ENCODE measurements at places on chromosomes 1 and 21.

DNA sequence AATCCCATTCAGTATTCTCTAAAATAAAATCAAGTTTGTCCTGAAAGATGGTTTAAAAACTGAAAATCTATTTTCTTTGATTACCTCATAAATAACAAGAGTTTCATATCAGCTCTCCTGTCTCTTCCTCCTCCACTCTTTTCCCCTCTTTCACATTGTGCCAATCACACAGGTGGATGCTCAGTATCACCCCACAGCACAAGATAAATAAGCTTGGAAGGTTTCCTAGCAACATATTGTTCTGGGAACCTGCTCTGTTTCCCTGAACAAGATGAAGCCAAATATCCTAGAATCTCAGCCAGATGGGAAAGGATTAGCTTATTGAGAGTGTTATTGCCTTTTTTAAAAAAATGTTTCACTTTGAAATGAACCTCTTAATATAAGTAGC, 45.7 kb upstream of the CACYBP start:
- DNase-seq = no peak

- no peak for DNase-seq
These were observed 112.3 kb upstream of the IRF2BP2 start for GRCh38 chr1:234722270-234722704.

GRCh38 chr1:56411484-56412180, 167.7 kb downstream of the PLPP3 start:
- no peak for DNase-seq

GRCh38 chr1:236888126-236888525, 93.0 kb downstream of the MTR start:
- no peak for DNase-seq

GRCh38 chr1:27872802-27873551, 633 bp downstream of the THEMIS2 start:
- DNase-seq = no peak

DNA sequence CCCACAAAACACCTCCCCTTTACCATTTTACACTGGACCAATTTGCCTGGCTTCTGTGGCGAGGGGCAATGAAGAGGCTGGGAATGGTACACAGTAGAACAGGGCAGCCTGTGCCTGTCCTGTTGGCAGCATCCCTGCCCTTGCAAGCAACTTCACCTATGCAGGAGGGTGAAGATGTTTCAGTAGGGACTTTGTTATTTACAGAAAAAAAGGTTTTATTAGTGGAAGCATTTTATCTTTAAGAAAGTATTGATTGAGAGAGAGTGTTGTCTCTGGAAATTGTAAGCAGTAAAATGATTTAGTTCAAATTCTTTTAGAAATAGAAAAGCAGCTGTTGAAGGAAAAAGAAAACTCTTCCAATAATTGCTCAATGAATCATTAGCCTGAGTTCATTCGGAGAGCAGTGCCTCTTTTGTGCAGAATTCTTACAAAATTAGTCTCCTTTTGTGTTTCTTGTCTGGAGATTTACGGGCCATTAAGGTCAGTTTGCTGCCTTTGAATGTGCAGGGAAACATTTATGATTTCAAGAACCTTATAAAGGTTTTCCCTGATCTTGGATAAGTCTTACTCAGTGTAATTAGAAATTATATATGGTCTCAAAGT, 49.1 kb downstream of the HHAT start:
- DNase-seq = no peak

DNA sequence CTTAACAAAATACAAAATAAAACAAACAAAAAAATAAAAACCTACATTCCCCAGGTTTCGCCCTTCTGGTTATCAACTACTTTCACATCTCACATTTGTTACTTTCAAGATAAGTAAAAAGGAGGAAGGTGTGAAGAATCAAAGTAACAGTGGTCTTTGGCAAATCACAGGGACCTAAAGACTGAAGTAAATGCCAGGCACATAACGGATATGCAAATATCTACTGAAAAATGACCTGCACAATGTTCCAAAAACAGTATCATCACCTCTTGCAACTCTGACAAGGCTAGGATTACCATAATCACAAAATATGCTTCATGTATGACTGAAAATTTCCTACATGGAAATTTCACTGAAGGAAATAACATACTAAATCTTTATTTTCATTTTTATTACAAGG, 29.3 kb downstream of the COP1 start:
- DNase-seq = no peak

- DNase-seq = peak; percentile 77
These were observed at the start of gene HMGN1 for GRCh38 chr21:39348355-39349210. Gene HMGN1 (minus strand): TSS chr21:39349088. CDS start chr21:39348917, 171 bp downstream.

- DNase-seq = no peak
These were observed 27.2 kb upstream of the TTC34 start for GRCh38 chr1:2828586-2829250.

DNA sequence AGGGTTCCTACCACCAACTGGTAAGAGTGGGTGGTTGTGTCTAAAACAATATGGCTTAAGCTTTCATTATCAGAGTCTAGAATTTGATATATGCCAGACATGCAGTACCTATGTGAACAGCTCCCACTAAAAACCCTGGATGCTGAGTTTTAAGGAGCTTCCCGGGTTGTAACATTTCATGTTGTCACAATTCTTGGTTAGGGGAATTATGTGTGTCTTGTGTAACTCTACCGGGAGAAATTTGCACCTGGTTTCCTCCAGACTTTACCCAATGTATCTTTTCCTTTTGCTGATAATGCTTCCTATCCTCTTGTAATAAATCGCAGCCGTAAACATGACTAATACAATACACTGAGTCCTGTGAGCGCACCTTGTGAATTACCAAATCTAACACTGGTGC, 48.3 kb downstream of the ARID4B start:
- no peak for DNase-seq

- no peak for DNase-seq
These were observed 37.3 kb downstream of the MRPS6 start for GRCh38 chr21:34110594-34111202.

GRCh38 chr1:27999055-27999454, 39.3 kb downstream of the XKR8 start:
- no peak for DNase-seq

- DNase-seq = no peak
These were observed 78.6 kb downstream of the FMN2 start for GRCh38 chr1:240170266-240170665.

DNA sequence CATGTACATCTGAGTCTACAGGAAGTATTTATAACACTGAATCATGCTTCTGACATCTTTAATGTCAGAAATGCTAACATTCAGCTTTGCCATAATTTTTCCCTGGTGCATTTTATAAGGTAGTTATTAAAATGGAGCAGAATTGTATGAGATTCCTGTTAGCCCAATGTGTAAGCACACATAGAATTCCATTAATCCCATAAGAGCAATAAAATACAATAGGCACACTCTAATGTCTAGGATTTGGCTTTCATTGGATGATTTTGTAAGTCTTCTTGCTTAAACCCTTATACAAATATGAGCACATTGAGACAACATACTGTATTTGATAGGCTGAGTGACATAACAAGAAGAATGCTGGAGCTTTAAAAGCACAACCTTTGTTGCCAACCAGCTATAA, 256.4 kb downstream of the HMCN1 start:
- DNase-seq = no peak

GRCh38 chr21:29233256-29233546, 65.5 kb upstream of the BACH1 start:
- DNase-seq = no peak

- no peak for DNase-seq
These were observed 11.7 kb downstream of the HYI start for GRCh38 chr1:43441894-43442637.

DNA sequence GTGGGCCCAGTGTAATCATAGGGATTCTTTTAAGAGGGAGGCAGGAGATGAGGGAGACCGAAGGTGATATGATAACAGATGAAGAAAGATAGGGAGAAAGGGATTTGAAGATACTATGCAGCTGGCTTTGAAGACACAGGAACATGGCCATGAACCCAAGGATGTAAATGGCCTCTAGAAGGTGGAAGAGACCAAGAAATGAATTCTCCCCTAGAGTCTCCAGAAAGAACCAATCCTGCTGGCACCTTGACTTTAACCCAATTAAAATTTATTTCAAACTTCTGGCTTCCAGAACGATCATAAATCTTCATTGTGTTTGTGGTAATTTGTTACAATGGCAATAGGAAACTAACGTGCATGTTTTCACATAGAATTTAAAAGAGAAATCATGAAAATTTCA, 95.0 kb upstream of the GORAB start:
- no peak for DNase-seq

DNA sequence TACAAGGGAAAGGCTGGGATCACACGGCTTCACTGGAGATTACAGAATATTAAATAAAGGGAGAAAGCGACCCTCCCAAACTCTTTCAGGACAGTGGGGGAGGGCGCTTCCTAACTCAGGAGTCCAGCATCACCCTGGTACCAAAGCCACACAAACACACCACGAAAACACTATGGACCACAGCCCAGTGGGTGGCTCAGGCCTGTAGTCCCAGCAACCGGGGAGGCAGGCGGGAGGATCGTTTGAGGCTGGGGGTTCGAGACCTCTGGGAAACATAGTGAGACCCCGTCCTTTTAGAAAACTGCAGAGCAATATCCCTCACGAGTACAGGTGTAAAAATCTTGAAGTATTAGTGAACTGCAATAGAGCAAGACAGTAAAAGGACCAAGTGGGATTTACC, 16.0 kb downstream of the TRIM11 start:
- no peak for DNase-seq

GRCh38 chr1:67274623-67275325, 32.9 kb upstream of the IL12RB2 start:
- DNase-seq = no peak

GRCh38 chr1:63693944-63694571, 79.8 kb upstream of the ROR1 start:
- no peak for DNase-seq

DNA sequence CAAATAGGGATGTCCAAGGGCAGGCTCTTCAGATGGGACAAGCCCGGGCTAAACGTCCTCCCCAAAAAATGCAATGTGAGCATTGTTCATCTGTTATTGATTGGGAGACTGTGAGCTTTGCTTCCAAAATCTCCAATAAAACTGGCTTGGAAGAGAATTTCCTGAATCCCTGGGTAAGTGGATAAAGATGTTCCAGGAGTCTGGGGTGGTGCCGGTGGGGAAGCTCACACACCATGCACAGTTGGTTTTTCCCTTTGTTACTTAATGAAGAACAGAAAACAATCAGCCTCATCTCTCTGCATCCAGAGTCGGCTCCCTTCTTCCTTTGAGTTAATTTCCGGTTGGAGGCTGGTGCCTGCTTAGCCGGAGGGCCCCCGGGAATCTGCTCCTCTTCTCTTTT, 72.1 kb upstream of the ZBTB40 start:
- no peak for DNase-seq

- DNase-seq = no peak
These were observed 58.3 kb downstream of the UBE2T start for GRCh38 chr1:202283379-202283844.

- DNase-seq = peak; percentile 98
These were observed at the start of gene JUN for GRCh38 chr1:58783993-58784757. Gene JUN (minus strand): TSS chr1:58784047. CDS start chr1:58783070, 977 bp downstream.

- no peak for DNase-seq
These were observed 39.8 kb upstream of the KIAA0040 start for GRCh38 chr1:175232335-175232734.

GRCh38 chr1:52345252-52345651, 20.8 kb downstream of the CC2D1B start:
- no peak for DNase-seq

- DNase-seq = no peak
These were observed 55.0 kb downstream of the ADARB1 start for GRCh38 chr21:45129189-45129923.

DNA sequence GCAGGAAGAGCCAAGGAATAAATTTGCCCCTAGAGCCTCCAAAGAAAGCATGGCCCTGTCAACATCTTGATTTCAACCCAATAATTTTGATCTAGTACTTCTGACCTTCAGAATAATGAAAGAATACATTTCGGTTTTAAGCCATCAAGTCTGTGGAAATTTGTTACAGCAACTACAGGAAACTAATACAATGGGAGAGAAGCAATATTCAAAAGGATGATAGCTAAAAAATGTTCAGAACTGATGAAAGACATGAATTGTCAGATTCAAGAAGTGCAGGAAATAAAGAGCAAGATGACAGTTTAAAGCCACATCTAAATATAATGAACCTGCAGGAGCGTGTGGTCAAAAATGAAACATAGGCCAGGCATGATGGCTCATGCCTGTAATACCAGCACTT, 24.8 kb upstream of the IFFO2 start:
- DNase-seq = no peak

DNA sequence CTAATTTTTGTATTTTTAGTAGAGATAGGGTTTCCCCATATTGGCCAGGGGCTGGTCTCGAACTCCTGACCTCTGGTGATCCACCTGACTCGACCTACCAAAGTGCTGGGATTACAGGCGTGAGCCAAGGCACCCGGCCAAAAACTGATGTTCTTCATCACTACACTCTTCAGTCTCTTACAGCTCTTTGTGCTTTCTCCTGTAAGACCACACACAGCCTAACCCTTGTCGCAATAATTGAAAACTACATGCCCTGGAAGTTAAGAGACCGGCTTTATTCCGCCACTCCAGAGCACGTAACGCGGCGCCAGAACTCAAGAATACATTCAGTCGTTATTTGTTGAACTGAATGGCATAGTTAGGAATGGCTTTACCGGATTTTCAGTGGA, 552 bp downstream of the GPATCH4 start:
- no peak for DNase-seq

GRCh38 chr21:38848187-38848609, 42.5 kb downstream of the ETS2 start:
- DNase-seq = no peak

DNA sequence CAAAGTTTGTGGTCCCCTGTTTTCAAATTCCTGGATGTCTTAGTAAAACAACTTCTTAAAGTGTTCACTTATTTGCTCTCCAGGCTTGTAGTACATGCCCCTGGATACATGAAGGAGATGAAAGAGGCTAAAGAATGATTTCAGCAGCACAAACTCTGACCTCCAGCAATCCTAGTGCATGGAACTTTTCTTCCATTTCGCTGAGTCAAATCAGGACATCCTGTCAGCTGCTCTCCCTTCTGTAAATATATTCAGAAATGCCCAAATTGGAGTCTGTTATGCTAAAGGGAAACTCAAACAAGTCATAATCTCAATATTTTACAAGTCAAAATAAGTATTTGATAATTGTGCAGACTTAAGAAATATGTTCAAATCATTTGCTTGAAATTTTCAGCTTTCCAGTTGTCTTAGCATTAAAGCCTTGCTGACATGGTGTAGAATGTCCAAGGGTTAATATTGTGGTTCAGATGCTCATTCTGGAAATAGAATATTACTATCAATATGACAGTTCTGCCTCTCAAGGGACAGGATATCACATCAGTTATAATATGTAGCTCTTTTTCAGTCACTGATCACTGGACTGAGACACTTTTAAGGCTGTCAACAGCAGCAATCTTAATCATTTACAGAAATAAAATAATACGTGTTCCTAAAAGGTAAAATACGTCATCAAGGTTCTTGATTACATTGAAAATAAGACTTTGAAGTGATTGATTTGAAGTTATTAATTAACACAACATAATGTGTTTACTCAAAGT, 1157.3 kb downstream of the PLA2G4A start:
- DNase-seq = no peak
